ENCODE measurements at places on chromosomes 16 and 17.

DNA sequence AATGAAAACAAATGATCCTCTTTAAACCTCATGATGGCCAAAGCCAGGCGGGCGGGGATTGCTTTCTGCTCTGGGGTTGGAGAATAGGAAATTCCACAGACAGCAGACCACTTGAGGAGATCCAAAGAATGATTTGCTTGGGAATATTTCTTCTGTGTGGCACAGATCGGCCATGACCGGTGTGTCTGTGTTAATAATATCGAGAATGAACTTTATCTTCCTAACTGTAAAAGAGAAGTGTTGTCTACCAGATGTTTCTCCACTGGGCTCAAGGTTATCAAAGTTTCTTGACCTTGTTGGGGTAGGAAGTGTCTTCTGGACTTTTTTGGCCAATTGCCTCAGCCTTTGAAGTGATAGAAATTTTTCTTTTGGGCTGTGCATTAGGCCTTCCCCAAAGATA lies 186.6 kb upstream of the ZFHX3 start:
- DNase-seq: no peak

- no peak for DNase-seq
Measured at GRCh38 chr17:65664266-65664665, 102.8 kb upstream of the AXIN2 start.

DNA sequence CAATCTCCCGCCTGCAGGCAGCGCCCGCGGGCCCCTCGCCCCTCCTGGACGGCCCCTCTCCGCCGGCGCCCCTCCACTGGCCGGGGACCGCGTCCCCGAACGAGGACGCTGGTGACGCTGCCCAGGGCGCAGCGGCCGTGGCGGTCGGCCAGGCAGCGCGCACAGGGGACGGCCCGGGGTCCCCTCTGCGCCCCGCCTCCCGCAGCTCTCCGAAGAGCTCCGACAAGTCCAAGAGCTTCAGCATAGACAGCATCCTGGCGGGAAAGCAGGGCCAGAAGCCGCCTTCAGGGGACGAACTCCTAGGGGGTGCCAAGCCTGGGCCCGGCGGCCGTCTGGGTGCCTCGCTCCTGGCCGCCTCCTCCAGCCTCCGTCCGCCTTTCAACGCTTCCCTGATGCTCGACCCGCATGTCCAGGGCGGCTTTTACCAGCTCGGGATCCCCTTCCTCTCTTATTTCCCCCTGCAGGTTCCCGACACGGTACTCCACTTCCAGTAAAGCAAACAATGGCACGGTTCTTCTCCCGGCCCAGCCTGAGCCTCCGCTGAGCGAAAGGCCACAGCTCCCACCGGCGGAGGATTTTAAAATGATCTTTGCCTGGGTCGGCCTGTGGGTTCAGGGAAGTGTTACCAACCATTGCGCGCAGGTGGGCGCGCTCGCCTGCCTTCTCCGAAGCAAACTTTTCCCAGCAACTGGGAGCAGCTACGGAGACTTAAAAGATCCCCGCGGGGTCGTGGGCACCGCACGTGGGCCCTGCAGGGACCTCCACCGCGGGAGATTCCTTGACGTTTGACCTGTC lies 1.1 kb downstream of the FOXL1 start:
- no peak for DNase-seq

DNA sequence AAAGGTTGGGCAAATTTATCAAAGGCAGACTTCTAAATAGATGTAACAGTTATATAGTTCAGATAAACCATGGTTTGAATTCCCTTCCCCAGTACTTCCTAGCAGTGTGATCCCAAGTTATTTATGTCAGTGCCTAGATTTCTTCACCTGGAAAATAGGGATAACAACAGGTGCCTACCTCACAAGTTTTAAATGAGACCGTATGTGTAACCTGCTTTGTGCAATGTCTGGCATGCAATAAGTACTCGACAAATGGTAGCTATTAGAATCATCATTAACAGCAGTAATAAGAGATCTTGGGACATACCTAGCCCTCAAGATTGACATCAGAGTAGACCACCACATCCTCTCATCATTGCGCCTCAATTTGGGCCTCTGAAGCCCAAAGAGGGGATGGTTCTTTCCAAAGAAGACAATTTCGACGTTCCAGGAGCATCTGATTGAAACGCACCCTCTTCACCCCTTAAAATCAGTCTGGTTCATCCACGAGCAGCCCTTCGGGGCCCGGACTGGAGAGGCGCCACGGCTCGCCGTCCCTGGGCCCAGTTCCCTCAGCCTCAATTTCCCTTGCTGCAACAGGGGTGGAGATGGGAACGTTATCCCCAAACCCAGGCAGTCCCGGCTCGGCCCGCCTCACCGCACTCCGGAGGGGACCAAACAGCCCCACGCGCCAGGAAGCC lies 541 bp downstream of the ACACA start:
- no peak for DNase-seq

DNA sequence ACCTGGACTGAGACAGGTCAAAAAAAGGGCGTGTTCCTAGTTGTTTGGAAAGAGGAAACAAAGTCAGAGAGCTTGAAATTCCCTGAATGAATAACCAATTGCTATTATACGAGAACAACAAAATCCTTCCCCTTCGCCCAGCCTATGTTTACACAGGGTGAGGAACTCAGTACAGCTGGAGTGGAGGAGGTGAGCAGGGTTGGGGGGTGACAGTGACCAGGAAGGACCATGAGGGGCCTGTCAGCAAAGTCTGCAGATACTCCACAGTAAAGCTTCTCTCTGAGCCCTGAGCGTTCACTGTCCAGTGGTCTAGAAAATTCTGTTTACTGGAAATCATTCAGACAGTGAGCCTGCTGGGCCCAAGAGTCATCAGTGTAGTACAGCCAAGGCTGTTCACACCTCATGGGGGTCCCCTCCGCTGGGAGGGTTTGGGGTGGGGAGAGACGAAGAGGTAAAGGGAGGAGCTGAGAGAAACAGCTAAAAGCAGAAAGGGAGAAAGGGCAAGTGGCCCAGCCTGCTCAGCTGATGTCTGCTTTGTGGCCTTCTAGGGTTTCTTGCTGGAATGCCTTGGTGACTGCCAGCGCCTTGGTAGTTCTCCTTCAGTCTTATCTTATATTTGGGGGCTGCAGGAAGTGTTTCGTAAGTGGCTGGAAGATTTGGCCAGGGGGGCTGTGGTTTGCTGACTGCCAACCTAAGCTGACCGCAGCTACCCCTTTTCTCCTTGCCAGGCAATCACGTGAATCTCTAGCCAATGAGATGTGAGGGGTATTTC lies 5.7 kb downstream of the DUSP3 start:
- no peak for DNase-seq

- no peak for DNase-seq
Measured at GRCh38 chr16:50144211-50144610, 8.9 kb upstream of the TENT4B start.

DNA sequence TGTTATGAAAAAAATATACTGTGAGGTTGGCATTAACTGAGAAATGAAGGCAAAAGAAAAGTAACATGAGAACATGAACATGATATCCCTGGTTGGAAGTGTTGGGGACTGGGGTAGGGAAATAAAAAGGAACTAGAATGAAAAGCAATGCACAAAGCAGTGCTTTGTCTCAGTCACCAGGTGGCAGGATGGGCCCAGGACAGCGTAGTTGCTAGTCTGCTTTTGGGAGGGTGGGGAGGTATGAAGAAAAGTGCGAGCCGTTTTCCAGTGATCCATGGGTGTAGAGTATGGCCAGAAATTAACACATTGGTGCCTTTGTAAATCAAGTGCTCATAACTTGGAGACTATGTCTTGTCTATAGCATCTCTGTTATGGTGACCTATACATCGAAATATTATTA lies 662.5 kb upstream of the SALL1 start:
- no peak for DNase-seq
